ENCODE measurements at places on chromosomes 1 and 21.

- no peak for DNase-seq
Measured at GRCh38 chr1:246477634-246478033, 29.4 kb downstream of the SMYD3 start.

GRCh38 chr1:200243042-200243437 lies 166.8 kb downstream of the ZNF281 start:
- no peak for DNase-seq

GRCh38 chr1:60825593-60825992 lies 256.8 kb upstream of the NFIA start:
- DNase-seq = no peak

GRCh38 chr1:226419284-226420029 lies 11.6 kb upstream of the PARP1 start:
- no peak for DNase-seq

GRCh38 chr1:202888221-202888530 lies 773 bp downstream of the RABIF start:
- DNase-seq = no peak

- DNase-seq = no peak
Measured at GRCh38 chr1:17919525-17920439, 164.6 kb downstream of the ACTL8 start.

- no peak for DNase-seq
Measured at GRCh38 chr1:239443361-239443760, 57.0 kb downstream of the CHRM3 start.

DNA sequence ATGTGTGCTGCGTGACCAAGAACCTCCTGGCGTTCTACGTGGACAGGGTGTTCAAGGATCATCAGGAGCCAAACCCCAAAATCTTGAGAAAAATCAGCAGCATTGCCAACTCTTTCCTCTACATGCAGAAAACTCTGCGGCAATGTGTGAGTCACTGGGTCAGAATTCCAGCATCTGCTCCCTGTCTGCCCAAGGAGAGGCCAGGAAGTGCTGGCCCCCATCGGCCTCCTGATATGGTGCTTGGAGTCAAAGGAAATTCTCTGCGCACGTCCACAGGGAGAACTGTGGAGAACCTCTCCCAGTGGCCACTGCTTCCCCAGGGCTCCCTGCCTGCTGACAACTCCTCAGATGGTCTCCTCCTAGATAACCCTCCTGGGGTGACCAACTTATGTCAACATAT lies 25.6 kb upstream of the IL20 start:
- DNase-seq = no peak

DNA sequence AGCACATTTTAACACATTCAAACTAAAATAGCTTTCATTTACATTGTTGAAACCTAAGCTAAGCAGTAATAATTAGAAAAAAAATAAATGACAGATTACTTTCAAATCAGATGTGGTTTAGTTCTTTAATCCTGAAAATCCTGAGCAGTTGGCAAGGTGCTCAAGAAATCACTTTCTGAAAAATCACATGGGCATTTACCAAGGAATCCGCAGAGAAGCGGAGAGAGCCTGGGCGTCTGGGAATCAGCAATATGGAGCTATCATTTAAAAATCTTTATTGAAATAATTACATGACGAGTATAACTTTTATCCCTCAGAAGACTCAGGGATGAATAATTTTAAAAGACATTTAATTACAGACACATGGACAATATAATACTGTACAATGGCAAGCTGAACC lies 30.2 kb downstream of the GRIK1 start:
- DNase-seq = no peak

DNA sequence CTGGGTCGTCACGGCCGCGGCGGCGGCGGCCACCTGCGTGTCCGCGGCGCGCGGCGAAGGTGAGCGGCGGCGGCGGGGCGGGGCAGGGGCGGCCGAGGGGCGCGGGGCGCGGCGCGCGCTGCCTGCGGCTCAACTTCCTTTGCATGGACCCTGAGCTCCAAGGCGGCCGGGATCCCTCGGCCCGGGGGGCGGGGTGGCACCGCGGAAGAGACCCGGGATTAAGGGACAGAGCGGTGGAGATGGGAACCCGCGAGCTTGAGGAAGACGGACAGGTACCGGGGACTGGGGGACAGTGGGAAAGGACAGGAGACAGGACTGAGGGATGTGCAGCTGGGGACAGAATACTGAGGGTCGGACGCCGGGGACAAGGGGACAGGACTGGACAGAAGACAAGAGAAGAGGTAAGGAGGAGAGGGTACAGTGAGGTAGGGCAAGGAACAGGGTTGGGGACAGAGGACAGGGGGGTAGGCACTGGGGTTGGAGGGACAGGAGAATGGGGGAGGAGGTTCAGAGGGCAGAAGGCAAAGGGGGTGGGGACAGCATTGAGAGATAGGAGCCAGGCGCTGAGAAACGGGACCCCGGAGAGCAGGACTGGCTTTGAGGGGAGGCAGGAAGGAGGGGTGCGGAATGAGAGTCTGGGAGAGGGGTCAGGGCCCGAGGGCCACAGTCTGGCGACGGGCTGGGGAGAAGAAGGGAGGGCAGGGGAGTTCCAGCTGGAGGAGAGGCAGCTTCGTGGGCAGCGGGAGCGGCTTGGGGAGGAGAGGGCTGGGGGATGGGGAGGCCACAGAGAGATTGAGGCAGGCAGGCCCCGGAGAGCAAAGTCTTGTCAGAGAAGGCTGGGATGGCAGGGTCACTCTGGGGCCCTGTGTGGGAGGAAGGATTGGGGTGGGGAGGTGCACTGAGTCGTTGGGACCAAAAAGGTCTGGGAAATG lies 648 bp downstream of the EPHA8 start:
- no peak for DNase-seq

- no peak for DNase-seq
Measured at GRCh38 chr1:231274119-231274825, 33.3 kb downstream of the GNPAT start.

DNA sequence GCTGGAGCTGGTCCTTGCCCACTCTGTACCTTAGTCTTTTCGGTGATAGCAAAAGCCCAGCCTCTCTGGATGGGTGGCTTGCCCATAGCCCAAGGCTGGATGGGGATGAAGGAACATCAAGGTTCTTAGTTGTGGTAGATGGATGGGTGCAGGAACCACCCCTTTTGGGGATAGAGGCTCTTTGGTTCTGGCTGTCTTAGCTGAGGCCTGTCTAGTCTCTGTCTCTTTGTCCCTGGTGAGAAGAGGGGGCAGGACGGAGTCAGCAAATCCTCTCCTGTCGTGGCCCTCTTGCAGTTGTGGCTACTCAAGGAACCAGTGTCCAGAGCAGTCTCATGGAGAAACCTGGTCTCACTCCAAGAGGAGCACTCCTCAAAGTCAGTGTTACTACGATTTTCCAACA lies 8.5 kb downstream of the VANGL2 start:
- no peak for DNase-seq

- no peak for DNase-seq
Measured at GRCh38 chr1:233554037-233554436, 59.9 kb upstream of the KCNK1 start.

- no peak for DNase-seq
Measured at GRCh38 chr1:52877554-52877953, 35.0 kb downstream of the ZYG11A start.

- no peak for DNase-seq
Measured at GRCh38 chr1:197441999-197442414, 174.0 kb downstream of the CRB1 start.

DNA sequence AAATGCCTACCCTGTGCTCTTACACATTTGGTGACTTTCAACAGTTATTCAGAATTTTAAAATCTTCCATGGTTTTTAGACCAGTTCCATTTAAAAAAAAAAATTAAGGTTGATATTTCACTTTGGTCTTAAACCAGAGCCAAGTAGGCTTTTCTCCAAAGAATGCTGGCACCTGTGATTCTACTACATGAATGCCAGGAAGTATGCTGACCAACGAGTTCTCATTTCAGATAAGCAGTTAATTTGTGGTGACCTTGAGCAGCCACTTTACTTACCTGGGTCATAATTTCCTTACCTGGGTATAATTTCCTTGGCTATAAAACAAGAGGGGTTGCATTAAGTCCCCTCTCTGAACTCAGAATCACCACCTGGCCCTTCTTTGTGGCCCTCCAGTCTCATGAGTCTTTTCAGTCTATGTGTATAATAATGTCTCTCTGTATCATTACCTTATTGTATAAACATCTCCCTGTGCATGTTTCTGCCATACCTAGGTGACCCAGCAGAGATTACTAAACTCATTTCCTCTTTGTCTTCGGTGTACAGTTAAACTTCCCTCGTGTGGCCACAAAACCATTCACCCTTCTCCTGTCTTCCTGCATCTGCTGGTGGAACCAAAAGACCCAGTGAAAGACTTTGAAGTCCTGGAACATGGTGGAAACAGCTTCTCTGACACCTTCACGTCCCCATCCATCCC lies 139.1 kb upstream of the DPT start:
- no peak for DNase-seq

DNA sequence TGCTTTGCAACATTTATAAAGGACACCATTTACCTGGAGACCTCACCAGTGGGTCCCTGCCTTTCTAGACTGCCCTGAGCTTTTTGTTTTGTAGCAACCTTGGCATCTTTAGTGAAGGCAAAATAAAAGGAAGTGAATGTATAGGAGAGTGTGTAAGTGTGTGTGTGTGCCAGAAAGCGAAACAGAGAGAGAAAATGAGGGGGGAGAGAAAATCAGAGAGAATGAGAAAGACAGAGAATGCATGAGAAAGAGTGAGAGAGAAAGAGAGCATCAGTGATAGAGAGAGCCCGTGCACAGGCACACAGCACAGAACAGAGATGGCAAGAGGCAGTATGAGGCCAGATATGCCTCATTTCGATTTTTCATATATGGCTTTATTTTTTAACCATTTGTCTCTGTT lies 57.5 kb downstream of the HSD3B1 start:
- no peak for DNase-seq

DNA sequence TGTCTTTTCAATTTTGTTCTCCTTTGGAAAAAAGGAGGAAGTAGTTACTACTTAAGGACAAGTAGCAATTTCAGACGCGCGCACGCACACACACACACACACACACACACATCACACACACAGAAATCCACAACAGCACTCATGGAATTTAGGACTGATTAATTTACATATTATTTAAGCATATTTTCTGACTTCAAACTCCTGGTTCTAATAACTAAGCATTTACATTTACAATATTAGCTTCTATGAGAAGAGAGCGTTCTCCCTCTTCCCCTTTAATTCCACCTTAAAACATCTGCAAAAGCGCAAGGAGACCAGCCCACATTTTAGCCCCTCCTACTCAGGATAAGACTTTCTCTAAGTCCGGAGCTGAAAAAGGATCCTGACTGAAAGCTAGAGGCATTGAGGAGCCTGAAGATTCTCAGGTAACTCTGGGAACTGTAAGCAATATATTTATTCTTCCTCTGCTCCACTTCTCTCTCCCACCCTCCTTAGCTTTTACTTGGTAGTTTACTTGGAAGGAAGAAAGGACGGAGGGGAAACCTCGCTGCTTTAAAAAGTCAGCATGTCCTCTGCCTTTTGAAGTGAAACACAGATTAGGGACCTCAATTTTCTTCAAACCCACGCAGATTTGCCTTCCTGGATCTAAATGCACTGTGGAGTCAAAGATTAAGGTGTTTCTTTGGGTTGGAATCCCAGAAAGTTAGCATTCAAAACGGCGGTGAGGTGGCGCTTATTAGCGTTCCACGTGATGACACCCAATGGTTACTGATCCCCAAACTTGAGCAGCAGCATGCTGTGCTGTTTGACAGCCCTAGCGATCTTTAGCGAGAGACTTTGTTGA lies at the start of gene PLA2G4A:
TSS of gene PLA2G4A (plus strand) at position 339 of the 844 bp plus-strand sequence. CDS start 25,406 bp downstream, outside the sequence.
- DNase-seq = peak; percentile 13

DNA sequence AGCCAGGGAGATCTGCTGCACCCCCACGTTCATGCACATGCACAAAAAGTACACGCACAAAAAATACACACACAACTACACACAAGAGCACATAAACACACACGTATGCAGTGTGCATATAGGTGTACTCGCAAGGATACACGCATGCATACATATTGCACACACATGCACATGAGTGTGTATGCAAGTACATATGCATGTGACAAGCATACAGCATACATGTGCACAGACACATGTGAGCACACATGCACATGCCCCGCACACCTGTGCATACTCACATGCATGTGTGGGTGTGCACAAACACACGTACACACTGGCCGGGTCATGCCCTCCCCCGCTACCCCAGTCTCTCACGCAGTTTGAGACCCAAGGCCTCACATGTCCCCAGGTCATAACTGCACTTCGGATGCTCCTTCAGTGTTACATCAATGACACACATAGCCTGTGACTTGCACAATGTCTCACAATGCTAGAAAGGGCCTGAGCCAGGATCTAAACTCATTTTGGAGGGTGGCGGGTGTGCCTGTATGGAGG lies 52.6 kb downstream of the FOXO6 start:
- no peak for DNase-seq

- no peak for DNase-seq
Measured at GRCh38 chr1:179175011-179175841, 54.3 kb downstream of the ABL2 start.

GRCh38 chr1:145849356-145850160 lies 4.1 kb downstream of the NUDT17 start:
- no peak for DNase-seq

DNA sequence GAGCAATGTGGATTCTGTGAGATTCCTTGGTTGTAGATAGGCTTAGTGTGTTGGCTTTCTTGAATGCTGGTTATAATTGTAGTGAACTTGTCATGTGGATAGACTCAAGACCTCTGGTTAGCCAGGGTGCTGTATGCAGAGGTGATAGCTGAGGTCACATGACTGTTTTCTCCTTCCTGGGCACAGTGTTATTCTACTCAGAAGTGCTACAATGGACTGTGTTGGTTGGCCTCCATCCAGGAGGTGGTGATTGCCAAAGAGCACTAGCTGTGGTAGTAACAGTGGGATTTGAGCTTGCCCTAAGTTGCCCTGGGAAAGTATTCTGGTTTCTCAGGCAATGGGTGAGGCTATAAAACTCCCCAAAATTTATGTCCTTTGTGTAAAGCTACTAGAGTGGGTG lies 71.6 kb downstream of the SH3BGR start:
- DNase-seq = no peak

DNA sequence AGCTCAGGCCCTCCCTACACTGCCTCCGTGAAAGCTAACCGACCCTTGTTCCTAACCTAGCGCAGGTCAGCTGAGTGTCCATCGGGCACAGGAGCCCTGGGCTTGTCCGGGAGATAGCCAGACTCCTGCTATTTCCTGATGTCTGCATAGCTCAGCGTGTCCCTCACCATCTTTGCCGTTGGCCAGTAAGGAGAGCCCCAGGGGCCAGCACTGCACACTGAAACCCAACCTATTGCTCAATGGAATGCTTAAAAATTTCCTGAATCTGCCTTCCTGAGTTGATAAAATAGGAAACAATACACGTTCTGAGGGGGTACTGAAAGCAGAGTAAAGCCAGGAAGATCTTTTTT lies 2.2 kb downstream of the RUNX1 start:
- DNase-seq = no peak

DNA sequence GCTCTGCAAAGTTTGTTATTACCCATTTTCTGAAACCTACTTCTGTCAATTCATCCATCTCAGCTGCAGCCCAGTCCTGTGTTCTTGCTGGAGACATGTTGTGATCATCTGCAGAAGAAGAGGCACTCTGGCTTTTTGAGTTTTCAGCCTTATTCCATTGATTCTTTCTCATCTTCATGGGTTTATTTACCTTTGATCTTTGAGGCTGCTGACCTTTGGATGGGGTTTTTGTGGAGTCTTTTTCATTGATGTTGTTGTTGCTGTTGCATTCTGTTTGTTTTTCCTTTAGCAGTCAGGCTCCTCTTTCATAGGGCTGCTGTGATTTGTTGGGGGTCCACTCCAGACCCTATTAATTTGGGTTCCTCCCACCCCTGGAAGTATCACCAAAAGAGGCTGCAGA lies 164.3 kb downstream of the FCRL5 start:
- DNase-seq = no peak
